Aortic smooth muscle cell (primary cell): ENCODE measurements at places on chromosomes 1 and 21. TPM values are rescaled to one million over a fixed set of nuclear protein-coding genes. Genes with fewer than 3 reads are reported as not detected.

The HNRNPCL2 gene
- total RNA-seq = not detected in 2 replicates

The ST6GALNAC3 gene
- total RNA-seq = 0.44 and 0.92 TPM in 2 replicates

The SLC30A1 gene
- 26.3 and 27.7 TPM in 2 replicates for total RNA-seq

The XKR8 gene
- 4.2 and 4.4 TPM in 2 replicates for total RNA-seq

The FAM163A gene
- not detected in 2 replicates for total RNA-seq

The CD58 gene
- 19.0 and 23.0 TPM in 2 replicates for total RNA-seq

The TSACC gene
- not detected in 2 replicates for total RNA-seq

The ERICH3 gene
- total RNA-seq = not detected in 2 replicates

The MARK1 gene
- total RNA-seq = 1.3 and 2.1 TPM in 2 replicates

The HJV gene
- 0.06 TPM in 1 of 2 replicates, not detected in the other for total RNA-seq

The TMED5 gene
- 49.1 and 54.6 TPM in 2 replicates for total RNA-seq

The ADGRL4 gene
- 55.9 and 76.8 TPM in 2 replicates for total RNA-seq

The LGR6 gene
- not detected in 2 replicates for total RNA-seq

The CTSE gene
- not detected in 2 replicates for total RNA-seq

The PLPPR5 gene
- not detected in 2 replicates for total RNA-seq

The THAP3 gene
- total RNA-seq = 17.4 and 18.4 TPM in 2 replicates

The SMCP gene
- not detected in 2 replicates for total RNA-seq

The ATP1A1 gene
- total RNA-seq = 165 and 182 TPM in 2 replicates

The NDUFS2 gene
- total RNA-seq = 146 and 150 TPM in 2 replicates

The TAS1R1 gene
- 0.40 and 0.44 TPM in 2 replicates for total RNA-seq

The SLC30A10 gene
- total RNA-seq = 0.44 TPM in 1 of 2 replicates, not detected in the other

The WDR64 gene
- total RNA-seq = not detected in 2 replicates

The USP33 gene
- total RNA-seq = 65.4 and 67.1 TPM in 2 replicates

The S100A10 gene
- 117 and 153 TPM in 2 replicates for total RNA-seq

The OLIG2 gene
- not detected in 2 replicates for total RNA-seq

The SPRR2D gene
- not detected in 2 replicates for total RNA-seq

The CYP2J2 gene
- total RNA-seq = 0.12 and 0.13 TPM in 2 replicates

The SLC6A9 gene
- 5.1 and 5.3 TPM in 2 replicates for total RNA-seq

The FCAMR gene
- total RNA-seq = not detected in 2 replicates

The SPRR1B gene
- not detected in 2 replicates for total RNA-seq

The GPR157 gene
- total RNA-seq = 2.5 and 2.8 TPM in 2 replicates

The CHI3L2 gene
- total RNA-seq = 0.12 and 1.1 TPM in 2 replicates

The GBP3 gene
- total RNA-seq = 9.0 and 76.3 TPM in 2 replicates
